Substantia nigra (tissue), 51 donors: ENCODE measurements at places on chromosomes 5 and 9.
A peak's percentile ranks its signal among the peaks of the same experiment; 100 is the strongest.

- DNase-seq, result no peak
These were observed 68.1 kb downstream of the MEGF10 start for GRCh38 chr5:127358740-127359139.

DNA sequence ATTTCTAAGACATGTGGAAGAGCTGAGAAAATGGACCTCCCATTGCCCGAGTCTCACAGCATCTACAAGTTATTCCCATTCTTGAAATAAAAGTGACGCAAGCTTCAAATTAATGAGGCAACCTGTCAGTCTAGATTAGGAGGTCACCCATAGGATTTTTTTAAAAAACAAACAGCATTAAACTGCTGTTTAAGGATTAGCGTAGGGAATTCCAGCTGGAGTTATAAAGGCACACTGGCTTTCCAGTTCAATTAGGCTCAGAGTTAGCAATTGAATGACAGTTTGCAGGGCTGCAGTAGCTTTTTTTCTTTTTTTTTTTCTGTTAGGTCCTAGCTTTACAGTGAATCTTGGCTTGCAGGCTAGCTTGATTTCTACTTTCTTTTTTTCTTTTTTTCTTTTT is 16.2 kb downstream of the PRKACG start:
- no peak for DNase-seq

GRCh38 chr9:20995616-20996015 is 35.8 kb downstream of the HACD4 start:
- no peak for DNase-seq

- DNase-seq, result no peak
These were observed 148.9 kb downstream of the DOCK2 start for GRCh38 chr5:169785771-169786618.

- DNase-seq, result peak; percentile 83
These were observed 260.3 kb upstream of the KLF4 start for GRCh38 chr9:107749787-107750444.

- DNase-seq, result no peak
These were observed 9.8 kb upstream of the FTMT start for GRCh38 chr5:121841892-121842291.
